Fibroblast of skin of left quadriceps (primary cell): ENCODE measurements at places on chromosomes 3 and 15.

GRCh38 chr3:45760878-45761711, 35.2 kb downstream of the SLC6A20 start:
- peak; percentile 10 for DNase-seq

- DNase-seq: no peak
Observed at GRCh38 chr3:139934613-139935015, 371 bp upstream of the CLSTN2 start.

GRCh38 chr15:85556618-85556895, 176.2 kb downstream of the AKAP13 start:
- no peak for DNase-seq

GRCh38 chr3:149417174-149417573, 39.7 kb upstream of the TM4SF1 start:
- DNase-seq: no peak

DNA sequence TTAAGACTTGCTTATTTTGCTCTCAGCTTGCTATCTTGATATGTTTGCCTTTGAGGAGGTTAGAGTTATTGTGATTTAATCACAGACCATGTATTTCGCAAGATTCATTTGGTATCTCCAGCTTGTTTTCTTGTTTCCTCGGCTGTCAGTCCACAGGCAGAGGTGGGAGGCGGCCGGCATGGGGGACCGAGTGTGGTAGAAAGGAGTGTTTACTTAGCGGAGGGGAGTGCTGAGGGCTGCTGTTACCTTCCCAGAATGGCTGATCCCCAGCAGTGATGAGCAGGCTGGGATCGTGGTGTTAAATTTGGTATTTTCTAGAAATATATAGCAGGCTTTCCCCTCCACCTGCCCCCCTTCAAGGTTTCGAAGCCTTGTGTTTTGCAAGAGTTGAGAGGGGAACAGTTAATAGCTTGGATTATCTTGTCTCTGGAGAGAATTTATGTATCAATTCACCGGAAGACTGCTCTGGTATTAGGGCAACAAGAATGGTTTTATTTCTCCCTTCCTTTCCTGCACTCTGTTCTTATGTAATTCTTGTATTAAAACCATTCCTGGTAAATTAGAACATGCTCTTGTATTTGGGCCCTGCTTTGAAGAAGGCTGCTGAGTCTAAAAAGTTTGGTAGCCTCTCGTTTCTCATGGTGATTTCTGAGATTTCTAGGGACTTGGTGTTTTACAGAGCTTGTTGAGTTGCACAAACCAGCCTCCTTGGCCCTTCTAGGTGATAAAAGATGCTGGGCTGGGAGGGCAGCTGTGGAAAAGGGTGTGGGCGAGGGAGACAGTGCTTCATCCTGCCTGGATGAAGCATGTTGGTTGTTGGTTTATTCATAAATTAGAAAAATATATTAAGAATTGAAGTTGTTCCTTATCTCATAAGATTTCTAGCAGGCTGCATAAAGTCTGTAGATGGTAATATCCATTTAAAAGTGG, 151.4 kb downstream of the IGF1R start:
- DNase-seq: peak; percentile 67
